ENCODE measurements at places on chromosomes 5 and 9.

DNA sequence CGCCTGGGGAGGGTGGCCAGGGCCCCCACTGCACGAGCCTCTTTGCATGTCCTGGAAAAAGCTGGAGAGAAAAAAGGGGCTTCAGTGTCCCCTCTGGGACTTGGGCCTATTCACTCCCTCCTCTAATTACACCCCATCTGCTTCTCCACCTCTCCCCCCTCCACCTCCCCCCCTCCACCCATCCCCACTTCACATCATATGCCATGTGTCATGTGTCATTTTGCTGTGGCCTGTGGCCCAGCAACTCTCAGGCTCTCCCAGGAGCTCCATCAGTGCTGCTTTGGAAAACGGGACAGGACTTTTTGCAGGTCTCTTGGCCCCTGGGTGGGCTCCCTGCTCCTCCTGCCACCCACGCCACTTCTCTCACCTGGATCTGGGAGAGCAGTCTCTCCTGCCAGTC, 68.7 kb downstream of the NTNG2 start:
- no peak overlapping the region for H3K27ac ChIP-seq
- no peaks in the 10 kb centered on the region for H3K27me3 ChIP-seq
- H3K4me3 ChIP-seq, result no peak overlapping the region
- no peak for DNase-seq
- no peaks in the 10 kb centered on the region for H3K36me3 ChIP-seq
- H3K4me1 ChIP-seq, result no peaks in the 10 kb centered on the region

DNA sequence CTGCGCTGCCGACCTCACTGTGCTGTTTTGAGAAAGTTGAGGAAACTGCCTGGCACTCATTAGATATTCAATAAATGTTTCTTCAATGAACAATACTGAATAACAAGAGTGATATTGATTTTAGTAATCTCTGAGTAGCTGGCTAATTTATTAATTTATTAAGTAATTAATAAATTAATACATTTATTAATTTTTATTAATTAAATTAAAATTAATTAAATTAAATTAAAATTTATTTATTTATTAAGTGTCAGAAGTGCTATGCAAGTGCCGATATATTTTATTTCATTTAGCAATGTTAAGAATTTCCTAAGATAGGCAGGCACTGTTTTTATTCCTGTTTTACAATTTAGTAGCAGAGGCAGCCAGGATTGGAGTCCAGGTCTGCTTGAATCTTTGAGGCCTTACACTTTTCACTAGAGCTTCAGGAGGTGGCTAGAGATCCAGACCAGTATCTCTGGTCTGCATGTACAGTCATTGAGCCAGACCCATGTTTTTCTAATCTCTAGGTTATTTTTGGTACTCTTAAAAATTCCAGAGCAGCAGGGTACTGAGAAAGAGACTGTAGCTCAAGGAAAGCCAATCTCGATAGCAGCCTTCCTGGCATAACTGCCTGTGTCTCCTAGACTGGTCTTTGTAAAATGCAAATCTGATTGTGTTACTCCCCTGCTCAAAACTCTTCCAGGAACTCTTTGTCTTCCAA, 109.2 kb downstream of the ARHGEF28 start:
- no peaks in the 10 kb centered on the region for H3K27me3 ChIP-seq
- no peak for DNase-seq
- no peaks in the 10 kb centered on the region for H3K4me1 ChIP-seq
- no peak overlapping the region for H3K4me3 ChIP-seq
- H3K27ac ChIP-seq, result no peak overlapping the region

DNA sequence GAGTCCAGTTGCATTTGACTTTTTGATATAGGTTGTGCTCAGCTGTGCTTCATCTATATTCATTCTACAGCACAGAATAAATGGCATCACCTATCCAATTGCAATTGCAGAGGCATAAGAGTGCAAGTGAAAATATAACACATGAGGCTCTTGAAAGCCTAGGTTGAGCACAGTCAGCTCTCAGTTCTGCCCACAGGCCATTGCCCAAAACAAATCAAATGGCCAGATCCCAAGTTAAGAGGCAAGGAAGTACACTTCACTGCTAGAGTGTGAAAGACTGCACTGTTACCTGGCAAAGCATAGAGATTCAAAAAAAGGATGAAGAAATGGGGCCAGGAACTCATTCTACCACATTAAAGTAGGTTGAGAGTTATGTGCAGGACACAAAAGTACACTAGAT, 305.5 kb upstream of the SEMA6A start:
- H3K4me3 ChIP-seq, result no peak overlapping the region
- no peak for DNase-seq
- no peaks in the 10 kb centered on the region for H3K36me3 ChIP-seq

GRCh38 chr9:102507044-102507687, 488.0 kb upstream of the CYLC2 start:
- no peak for DNase-seq
- H3K4me1 ChIP-seq, result no peaks in the 10 kb centered on the region
- H3K4me3 ChIP-seq, result no peak overlapping the region
- H3K27me3 ChIP-seq, result no peaks in the 10 kb centered on the region
- H3K27ac ChIP-seq, result no peak overlapping the region

DNA sequence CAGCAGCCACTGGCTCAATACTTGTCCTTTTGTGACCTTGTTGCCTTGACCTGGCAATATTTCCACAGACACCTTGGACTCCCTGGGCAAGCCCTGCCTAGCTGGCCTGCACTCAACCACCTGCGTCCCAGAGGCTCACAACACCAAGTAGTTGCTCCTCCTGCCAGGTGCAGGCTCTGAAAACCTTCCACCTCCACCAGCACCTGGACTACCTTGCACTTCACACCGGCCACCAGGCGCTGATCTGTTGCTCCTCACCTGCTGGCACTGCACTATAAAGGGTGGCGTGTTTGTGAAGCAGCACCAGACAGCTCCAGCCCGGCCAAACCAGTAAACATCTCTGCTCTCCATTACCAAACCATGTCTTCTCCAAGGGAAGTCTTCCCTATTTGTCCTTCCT, 997.7 kb downstream of the PTPRD start:
- H3K4me1 ChIP-seq, result no peaks in the 10 kb centered on the region
- no peak for DNase-seq
- no peak overlapping the region for H3K4me3 ChIP-seq
- H3K27ac ChIP-seq, result no peak overlapping the region
- no peaks in the 10 kb centered on the region for H3K27me3 ChIP-seq
- no peaks in the 10 kb centered on the region for H3K36me3 ChIP-seq
